ENCODE measurements at places on chromosomes 5 and 9. TPM values are rescaled to one million over a fixed set of nuclear protein-coding genes. Genes with fewer than 3 reads are reported as not detected.

Gene UGT3A1
- total RNA-seq: not detected

- DNase-seq: no peak
Measured at GRCh38 chr9:5842929-5843793, 10.2 kb upstream of the ERMP1 start.

- no peak for DNase-seq
Measured at GRCh38 chr5:35665096-35665495, 47.4 kb downstream of the SPEF2 start.

DNA sequence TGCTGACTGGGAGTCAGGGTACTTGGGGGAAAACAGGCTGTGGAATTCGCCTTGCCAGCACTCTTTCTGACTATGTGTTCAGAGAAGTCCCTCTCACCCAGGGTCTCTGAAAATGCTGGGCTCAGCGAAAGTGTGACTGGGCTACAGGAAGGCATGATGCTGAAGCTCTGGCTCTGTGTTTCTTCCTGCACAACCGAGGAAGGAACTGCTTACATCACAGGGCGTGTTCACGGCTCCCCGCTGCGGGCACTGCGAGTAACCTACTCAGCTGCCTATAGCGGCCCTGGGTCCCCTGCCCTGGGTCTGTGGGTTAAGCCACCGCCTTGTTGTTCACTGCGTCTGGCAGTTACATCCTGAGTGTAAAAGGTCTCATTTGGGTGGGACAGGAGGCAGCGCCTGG is 222.4 kb upstream of the IRX4 start:
- DNase-seq: no peak

- DNase-seq: no peak
Measured at GRCh38 chr5:28275931-28276330, 1237.5 kb upstream of the CDH9 start.

- no peak for DNase-seq
Measured at GRCh38 chr9:105269593-105269992, 25.1 kb downstream of the SLC44A1 start.

DNA sequence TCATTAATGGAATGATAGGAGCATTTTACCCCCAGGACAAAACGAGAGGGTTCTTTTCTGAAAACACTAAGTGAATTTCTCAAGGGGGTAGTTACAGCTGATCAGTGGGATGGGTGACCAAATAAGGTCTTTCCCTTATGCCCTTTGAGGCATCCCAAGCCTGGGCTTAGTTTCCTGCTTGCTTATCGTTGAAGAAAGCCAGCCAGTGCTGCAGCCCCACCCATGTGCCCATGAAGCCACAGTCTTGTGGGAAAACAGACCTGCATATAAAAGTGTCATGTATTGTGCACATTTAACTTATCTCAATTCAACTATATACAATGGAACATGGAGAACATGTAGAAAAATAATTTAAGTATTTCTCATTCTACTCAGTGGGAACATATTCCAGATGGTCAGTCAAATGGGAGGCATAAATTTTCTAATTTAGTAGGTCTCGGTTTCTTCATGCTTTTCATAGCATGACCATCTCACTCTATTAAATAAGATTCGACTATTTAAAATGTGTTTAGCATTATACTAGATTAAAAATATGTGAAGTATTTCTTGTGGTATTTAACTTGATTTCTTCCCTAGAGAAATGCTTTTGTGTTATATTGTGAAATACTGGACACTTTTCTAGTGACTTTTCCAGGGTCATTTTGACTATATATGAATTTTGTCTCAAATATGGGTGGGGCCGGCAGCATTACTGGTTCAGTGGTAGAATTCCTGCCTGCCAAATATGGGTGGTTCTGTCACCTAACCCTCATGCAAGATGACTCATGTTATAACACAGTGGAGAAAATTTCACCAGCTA is 189.7 kb upstream of the SGCD start:
- DNase-seq: no peak

DNA sequence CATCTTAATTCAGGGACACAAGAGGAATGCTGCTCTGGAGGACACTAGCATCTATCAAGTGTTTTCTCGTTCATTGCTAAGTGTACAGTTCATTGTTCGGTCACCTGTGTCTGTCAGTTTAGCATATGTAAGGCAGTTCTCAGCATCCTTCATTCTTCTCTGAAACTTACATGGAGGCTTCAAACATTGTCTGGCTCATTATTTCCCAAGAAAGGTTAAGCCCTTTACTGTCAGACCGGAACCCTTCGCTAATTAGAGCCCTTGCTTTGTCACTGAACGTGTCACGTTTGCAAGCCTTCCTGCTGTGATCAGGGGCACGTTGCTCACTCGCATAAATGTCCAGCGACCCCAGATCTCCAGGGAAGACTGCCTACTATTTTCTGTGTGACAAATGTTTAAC is 62.3 kb upstream of the RIOK2 start:
- no peak for DNase-seq

- DNase-seq: no peak
Measured at GRCh38 chr5:122719991-122720746, 54.7 kb upstream of the SNX2 start.

- DNase-seq: no peak
Measured at GRCh38 chr9:127825319-127826051, 22.8 kb downstream of the FPGS start.

DNA sequence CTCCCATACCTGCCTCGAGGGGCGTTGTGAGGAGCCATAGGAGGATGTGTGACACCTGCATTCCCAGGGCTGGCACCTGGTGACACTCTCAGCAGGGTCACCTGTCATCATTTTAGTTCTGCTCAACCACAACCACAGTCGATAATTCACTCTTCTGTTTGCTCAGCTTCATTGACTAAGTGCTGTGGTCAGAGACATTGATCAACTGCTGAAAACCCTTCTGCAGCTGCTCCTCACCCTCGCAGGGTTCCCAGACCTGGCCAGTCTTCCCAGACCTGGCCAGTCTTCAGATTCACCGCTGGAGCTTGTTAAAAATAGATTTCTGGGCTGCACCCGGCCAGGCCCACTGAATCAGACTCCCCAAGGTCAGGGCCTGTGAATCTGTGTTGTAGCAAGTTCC is 92.8 kb downstream of the MVB12B start:
- no peak for DNase-seq

DNA sequence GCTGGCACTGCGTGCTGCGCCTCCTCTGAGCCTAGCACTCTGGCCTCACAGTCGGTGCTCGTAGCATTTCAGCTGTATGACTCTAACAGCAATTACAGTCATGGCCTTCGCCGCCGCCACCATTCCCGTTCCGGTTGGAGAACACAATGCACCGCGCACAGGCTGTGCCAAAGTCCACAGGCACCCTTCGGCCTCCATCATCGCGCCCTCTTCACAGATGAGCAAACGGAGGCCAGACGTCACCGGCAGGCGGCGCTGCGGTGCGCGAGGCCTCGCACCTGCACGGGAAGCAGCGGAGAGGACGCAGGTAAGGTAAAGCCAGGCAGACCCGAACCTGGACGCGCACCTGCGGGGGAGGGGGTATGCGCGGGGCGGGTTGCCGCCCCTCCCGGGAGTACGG is 128.9 kb downstream of the BARX1 start:
- peak; percentile 72 for DNase-seq

- no peak for DNase-seq
Measured at GRCh38 chr5:173627860-173628392, 11.5 kb upstream of the BOD1 start.

DNA sequence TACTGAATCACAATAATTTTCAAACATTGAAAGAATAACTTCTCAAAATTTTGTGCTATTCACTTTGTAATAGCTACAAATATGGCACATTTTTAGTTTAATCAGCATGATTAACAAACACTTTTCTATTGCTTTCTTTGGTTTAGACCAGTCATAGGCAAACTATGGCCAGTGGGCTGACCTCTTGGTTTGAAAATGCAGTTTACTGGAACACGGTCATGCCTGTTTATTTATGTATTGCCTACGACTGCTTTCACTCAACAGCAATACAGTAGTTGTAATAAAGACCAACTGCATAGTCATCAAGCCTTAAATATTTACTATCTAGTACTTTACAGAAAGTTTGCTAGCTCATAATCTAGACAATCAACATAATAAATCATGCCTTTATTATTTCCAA is 810.8 kb downstream of the TLE1 start:
- no peak for DNase-seq

All from activated naive CD8-positive, alpha-beta T cell treated with anti-CD3 and anti-CD28 coated beads, Interleukin-2, amount 10 ng/mL, durations not matched to agents 7 days and 5 days (primary cell).